Endodermal cell (in vitro differentiated cells): ENCODE measurements at places on chromosomes 1 and 21. TPM values are rescaled to one million over a fixed set of nuclear protein-coding genes. Genes with fewer than 3 reads are reported as not detected.

GRCh38 chr1:47881505-47882442 is 115.4 kb downstream of the TRABD2B start:
- no peak for DNase-seq

The GJA9 gene
- not detected in 2 replicates for total RNA-seq

- DNase-seq: no peak
These were observed 76.0 kb upstream of the ZBTB40 start for GRCh38 chr1:22375601-22376000.

The PRR9 gene
- not detected in 2 replicates for total RNA-seq

The SNAP47 gene
- total RNA-seq: 36.6 and 42.5 TPM in 2 replicates

The SLC30A2 gene
- 0.19 to 0.35 TPM in 2 of 3 replicates, not detected in the other for total RNA-seq

The CCDC185 gene
- total RNA-seq: not detected in 3 replicates

DNA sequence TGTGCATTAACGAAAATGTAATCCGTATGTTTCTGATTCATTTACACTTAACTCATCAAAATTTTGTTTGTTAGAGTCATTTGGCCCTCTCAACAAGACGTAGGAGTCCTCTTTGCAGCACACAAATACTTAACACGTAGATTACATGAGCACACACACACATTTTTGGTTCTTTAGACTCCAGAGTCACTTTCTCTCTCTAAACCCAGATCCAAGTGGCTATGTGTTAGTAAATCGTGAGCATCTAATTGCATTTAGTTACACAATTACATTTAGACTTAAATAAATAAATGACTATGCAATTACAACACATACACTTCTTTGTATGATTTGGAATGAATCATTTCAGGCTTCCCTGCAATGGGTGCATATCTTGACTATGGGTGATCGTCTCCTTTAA is 109.0 kb upstream of the GREM2 start:
- DNase-seq: no peak

The IFI44 gene
- total RNA-seq: not detected in 2 replicates

DNA sequence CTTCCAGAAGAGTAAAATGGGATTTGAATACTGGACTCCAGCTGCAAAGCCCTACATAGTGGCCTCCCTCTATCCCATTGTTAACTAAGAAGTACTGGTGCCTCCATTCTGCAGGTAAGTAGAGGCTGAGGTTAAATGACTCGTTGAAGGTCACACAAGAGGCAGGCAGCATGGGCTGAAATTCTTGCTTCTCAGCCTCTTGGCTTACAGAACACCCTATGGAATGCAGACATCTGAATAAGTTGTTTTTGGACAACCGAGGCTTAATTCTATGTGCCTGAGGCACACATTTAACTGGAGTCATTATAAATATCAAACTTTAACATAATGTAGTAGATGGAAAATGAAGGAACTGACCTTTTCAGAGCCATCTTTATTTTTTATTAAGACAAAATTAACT is 5.7 kb downstream of the DNAJC11 start:
- DNase-seq: no peak

The SH2D2A gene
- 2.4 and 2.7 TPM in 2 replicates for total RNA-seq

DNA sequence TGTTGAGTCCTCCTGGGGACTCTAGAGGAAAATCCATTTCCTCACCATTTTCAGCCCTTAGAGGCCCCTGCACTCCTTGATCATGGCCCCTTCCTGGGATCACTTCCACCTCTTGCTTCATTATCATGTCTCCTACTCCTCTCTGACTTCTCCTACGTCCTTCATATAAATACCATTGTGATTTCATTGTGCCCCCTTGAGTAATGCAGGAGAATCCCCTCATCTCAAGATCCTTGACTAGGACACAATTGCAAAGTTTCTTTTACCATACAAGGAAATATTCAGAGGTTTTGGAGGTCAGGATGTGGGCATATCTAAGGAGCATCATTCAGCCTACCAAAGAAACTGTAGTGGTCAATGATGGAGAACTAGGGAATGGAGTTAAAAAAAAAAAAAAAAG is 8.8 kb upstream of the GBP6 start:
- no peak for DNase-seq

DNA sequence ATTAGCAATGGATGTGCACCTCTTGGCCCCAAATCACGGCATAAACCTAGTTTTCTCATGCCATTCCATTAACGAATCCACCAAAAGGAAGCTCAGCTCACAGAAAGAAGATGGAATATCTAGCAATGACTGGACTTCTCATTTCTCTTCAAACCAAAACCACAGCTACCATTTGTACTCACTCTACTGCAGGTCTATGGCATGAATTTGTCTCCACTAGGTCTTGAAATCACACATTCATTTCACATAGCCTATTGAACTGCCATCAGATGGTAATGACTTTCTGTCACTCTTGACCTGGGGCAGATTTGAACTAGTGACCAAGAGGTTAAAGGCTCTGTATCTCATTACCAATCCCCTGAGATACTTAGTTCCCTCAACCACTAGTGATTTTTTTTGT is 382.7 kb downstream of the DPYD start:
- DNase-seq: no peak

DNA sequence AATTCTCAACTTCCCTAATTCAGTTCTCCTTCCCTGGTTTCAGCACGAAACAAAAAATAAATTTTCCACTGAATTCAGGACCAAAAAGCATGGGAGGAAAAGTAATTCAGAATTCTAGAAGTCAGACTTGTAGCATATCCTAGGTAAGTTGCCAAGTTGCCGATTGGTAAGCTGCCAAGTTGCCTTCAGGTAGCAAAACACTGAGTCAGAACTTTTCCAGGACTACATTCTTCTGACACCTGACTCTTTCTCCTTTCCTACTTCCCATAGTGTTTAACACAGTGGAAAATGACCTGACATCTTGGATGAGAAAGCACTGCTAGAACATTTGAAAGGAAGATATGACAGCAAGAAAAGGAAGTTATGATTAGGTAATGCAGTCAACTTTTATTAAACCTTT is 322.8 kb downstream of the SPATA17 start:
- DNase-seq: no peak

The VWA1 gene
- 11.4 to 21.6 TPM (median 12.7 TPM) in 3 replicates for total RNA-seq
